ENCODE measurements at places on chromosomes 12 and 14. TPM values are rescaled to one million over a fixed set of nuclear protein-coding genes. Genes with fewer than 3 reads are reported as not detected.

PAH gene
- 47.6 TPM for polyA plus RNA-seq

POU6F1 gene
- 7.4 TPM for polyA plus RNA-seq

P2RX4 gene
- 30.5 TPM for polyA plus RNA-seq

TEX52 gene
- polyA plus RNA-seq: 2.6 TPM

EPYC gene
- 0.64 TPM for polyA plus RNA-seq

ATL1 gene
- 10.5 TPM for polyA plus RNA-seq

PLEKHD1 gene
- polyA plus RNA-seq: 5.8 TPM

GRCh38 chr14:26773906-26774593 lies 176.2 kb upstream of the NOVA1 start:
- no peak for DNase-seq

DNA sequence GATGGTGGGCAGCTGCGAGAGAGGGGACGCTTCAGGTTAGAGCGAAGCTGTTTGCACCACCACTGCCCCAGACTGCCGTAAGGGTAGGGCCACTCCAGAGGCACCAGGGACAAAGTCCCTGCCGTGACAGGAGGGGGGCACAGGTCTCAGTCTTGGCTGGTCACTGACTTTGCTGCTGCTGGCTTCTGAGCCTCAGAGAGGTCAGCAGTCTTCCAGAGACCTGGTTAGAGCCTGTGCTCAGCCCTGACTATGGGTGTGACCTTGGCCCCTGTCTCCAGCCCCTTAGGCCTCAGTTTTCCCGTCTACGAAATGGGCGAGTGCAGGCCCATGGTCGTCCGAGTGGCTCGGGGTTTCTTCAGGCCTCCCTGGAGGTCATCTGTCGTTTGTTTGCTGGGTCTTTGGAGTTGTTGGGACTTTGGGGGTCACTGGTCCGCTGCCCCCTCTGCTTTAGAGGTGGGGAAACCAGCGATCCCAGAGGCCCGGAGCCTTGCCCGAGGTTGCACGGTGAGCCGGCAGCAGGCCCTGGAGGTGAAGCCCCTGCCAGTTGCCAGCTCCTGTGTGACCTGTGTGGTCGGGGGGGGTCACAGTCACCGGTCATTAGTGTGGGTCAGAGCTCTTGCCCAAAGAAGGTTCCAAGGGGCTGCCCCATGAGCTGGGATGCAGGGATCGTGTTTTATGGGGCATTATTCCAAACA lies 15.3 kb downstream of the MEG3 start:
- no peak for DNase-seq

DNA sequence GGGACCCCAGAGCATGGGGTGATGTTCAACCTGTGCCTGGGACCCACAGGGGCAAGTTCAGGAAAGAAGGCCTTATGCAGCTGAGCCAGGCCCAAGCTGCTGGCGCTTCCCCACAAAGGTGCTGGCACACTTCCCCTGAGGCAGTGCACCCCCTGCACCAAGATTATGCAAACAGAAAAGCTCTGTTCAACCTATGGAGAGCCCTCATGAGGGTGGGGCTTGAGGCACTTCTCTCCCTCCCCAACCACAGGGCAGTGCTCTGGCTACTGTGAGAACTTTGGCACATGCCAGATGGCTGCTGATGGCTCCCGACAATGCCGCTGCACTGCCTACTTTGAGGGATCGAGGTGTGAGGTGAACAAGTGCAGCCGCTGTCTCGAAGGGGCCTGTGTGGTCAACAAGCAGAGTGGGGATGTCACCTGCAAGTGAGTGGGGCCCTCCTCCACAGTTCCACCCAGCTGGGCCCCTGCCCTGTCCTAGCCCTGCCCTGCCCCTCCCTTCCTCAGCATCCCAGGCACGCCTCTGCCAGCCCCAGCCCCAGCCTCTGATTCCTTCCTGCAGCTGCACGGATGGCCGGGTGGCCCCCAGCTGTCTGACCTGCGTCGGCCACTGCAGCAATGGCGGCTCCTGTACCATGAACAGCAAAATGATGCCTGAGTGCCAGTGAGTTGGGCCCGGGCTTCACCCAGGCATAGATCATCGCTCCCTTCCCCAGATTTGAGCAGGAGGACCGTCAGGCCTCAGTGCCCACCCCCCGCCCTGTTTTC lies 5.5 kb upstream of the NXPH4 start:
- no peak for DNase-seq

DNA sequence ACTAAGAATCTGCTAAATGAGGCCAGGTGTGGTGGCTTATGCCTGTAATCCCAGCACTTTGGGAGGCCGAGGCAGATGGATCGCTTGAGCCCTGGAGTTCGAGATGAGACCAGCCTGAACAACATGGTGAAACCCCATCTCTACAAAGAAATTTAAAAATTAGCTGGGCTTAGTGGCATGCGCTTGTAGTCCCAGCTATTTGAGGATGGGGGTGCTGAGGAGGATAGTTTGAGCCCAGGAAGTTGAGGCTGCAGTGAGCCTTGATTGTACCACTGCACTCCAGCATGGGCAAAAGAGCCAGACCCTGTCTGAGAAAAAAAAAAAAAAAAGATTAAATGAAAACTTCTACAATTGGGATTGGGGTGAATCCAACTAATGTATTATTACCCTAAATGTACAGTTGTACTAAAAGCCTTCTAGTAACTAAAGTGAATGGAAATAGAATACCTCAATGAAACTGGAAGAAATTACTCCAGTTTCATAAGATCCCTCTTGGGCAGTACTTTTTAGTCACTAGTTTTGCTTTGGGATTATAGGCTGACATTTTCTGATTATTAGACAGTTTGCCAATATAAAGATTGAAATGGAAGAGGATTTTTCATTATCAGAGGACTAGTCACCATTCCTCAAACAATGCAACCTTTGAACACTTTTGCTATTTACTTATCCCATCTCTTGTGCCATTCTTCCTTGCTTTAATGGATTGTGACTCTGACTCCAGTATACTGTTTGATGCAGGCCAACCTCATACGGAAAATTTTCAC lies 14.3 kb downstream of the COCH start:
- no peak for DNase-seq

GRCh38 chr12:114726092-114726710 lies 42.2 kb upstream of the TBX3 start:
- DNase-seq: no peak

GRCh38 chr14:102088012-102088792 lies 1.4 kb upstream of the HSP90AA1 start:
- DNase-seq: peak; percentile 48

- no peak for DNase-seq
Observed at GRCh38 chr12:7966563-7966962, 30.6 kb upstream of the SLC2A3 start.

GRCh38 chr12:117235261-117235660 lies 45.0 kb upstream of the FBXO21 start:
- DNase-seq: no peak

- DNase-seq: no peak
Observed at GRCh38 chr14:77106666-77107065, 8.6 kb downstream of the CIPC start.

DNA sequence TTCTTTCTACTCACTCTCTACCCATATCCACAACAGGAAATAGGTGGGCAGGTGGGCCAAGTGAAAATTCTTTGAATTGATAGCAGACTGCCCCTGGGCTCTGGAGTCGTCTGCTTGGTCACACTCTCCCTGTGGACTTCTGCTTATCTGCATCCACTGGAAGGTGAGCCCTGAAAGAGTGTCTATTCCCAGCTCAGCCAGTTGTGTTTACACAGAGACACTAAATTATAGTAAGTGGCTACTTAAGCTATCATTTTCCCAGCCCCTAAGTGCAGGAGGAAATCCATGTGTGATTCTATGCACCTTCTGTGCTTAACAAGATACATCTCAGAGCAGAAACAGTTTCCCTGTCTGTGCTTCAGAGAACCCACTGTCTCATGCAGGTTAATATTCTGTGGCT lies 338.4 kb downstream of the FUT8 start:
- DNase-seq: no peak

DNA sequence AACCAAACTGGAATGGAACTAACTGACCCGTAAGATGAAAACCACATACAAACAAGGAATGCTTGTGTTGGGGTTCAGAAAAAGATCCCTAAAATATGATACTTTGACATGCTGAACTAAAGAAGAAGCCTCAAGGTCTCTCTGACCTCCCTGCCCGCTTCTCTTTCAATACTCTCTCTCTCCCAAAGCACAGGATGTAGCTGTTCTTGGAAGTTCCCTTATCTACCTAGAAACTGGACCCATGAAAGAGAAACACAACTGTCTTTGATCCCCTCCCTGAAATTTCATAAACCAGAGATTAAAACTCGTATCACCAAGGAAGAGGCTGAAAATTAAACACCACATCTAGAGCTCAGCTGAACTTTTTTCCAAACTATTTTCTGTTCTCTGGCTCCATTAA lies 76.7 kb upstream of the FERMT2 start:
- DNase-seq: no peak

GRCh38 chr12:125492354-125493270 lies 427.4 kb downstream of the AACS start:
- DNase-seq: no peak

- no peak for DNase-seq
Observed at GRCh38 chr12:51944608-51945233, 6.8 kb upstream of the ACVR1B start.

GRCh38 chr12:121209624-121210572 lies at the start of gene P2RX4:
P2RX4 (plus strand) TSS chr12:121210129; CDS start chr12:121210165, 36 bp downstream.
- peak; percentile 66 for DNase-seq

- DNase-seq: no peak
Observed at GRCh38 chr12:3698218-3698974, 54.5 kb downstream of the CRACR2A start.

DNA sequence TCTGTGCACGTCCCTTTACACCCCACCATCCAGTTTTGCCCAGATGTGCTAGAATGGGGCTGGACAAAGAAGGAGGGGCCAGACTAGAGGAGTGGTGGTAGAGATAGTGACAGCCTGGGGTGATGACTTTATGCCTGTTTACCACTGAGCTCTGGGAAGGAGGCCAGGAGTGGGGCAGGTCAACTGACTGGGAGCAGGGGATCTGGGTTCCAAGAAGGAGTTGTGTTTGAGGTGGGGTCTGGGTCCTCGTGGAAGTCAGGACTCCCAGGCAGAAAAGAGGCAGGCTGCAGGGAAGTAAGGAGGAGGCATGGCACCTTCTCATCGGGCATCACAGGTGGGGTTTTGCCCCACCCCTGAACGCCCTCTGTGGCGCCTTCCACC lies 315 bp downstream of the LTB4R2 start:
- DNase-seq: no peak

DNA sequence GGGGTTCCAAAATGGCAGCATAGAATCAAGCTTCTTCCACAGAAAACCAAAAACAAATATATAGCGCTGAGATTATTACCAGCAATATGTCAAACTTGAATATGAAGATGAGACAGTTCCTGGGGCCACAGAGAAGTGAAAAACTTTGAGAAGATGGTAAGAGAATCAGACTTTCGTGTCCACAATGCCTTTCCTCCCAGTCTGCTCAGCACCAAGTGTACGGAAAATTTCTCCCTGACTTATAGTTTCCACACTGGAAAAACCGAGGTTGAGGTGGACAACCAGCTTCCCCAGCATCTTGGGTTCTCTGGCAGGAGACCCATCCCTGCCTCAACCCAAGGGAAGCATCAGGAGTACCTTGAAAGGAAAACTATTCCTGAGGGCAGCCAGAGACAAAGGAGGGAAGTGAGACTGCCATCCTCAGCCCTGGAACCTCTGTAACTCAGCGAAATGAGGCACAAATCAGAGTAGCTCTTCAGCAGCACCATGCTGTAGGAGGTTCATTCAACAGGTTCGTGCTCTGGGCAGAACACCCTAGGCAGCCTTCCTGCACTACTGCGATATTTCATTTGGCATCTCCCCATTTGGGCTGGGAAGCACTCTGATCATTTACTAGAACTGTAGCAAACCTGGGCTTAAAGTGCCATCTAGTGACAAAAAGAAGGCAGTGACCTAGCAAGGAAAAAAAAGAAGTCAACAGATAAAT lies 52.4 kb upstream of the CAPRIN2 start:
- DNase-seq: no peak

DNA sequence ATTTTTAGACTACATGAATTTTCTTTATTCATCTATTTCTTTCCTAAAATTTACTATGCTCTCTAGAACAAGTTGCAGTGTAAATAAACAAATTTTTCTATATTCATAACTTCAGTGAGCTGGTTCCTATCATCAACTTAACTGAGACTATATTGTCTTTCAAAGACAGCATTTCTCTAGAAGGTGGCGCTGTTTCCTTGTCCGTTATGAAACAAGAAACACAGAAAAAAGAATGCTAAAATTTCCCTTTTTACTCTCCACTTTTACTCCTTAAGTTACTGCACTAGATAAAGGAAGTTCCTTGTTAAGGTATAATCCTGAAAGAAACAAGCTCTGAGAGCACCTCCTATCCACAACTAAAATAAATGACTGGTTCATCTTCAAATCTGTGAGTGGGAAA lies 8.2 kb upstream of the CLEC2A start:
- DNase-seq: no peak

DNA sequence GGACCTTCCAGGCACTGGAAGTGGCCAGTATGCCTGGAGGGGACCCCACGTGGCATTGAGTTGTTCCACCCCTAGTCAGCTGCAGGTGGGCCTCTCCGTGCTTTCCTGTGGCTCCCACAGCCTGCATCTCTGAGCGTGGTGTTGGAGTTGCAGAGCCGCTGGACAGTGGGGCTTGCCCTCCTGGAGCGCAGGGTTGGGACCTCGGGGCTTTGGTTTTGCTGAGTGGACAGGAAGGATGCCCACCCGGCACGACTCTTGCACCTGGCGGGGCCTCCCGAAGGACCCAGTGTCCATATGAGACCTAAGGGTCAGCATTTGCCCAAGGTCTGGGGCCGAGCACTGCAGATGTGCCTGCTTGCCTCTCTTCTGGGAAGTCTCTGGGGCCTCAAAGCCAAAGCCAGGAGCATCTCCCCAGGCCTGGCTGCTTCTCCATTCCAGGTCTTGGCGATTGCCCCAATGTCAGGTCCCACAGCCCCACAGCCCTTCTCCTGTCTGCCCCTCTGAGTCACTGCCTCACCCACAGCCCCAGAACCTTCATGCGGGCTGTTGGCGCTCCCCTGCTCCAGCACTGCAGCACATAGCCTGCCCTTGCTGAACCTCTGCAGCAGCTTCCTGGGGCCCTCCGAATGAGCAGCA lies 1.5 kb downstream of the PACS2 start:
- DNase-seq: no peak

- no peak for DNase-seq
Observed at GRCh38 chr14:79137045-79137430, 966.9 kb downstream of the NRXN3 start.
